ENCODE measurements at places on chromosomes 5 and 9.

GRCh38 chr5:579746-580366 is 32.3 kb upstream of the CEP72 start:
- no peak for DNase-seq

GRCh38 chr5:116521173-116521872 is 53.3 kb downstream of the SEMA6A start:
- no peak for DNase-seq

DNA sequence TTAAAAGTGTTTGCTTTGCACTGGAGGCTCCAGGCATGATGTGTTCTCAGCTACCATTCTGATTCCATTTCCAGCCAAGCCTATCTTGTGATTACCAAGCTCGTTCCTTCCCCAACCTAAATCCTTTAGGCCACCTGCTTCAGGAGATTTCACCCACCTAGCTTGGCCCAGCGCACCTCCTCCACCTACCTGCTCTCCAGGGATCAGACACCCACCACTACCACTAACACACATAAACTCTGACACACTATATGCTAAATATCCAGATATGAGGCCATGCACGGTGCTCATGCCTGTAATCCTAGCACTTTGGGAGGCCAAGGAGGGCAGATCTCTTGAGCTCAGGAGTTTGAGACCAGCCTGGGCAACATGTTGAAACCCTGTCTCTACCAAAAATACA is 2.4 kb downstream of the MYORG start:
- DNase-seq = no peak

- no peak for DNase-seq
These were observed 593.3 kb upstream of the DMAC1 start for GRCh38 chr9:8392866-8393265.

DNA sequence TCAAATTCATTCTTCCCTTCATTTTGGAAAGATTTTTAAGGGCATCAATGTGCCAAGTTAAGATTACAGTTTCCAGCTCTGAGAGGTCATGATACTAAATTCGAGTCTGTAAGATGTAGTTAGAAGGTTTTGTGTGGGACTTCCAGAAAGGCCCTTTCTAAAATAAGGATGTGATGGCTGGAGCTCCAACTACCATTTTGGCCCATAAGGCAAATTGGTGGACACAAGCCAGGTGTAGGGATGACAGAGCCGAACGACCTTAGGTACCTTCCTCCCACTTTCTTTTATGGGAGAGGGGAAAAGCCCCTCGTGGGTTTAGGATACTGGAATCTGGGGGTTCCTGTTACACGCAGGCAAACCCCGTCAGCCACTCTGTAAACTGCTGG is 54.3 kb upstream of the PTPDC1 start:
- no peak for DNase-seq

DNA sequence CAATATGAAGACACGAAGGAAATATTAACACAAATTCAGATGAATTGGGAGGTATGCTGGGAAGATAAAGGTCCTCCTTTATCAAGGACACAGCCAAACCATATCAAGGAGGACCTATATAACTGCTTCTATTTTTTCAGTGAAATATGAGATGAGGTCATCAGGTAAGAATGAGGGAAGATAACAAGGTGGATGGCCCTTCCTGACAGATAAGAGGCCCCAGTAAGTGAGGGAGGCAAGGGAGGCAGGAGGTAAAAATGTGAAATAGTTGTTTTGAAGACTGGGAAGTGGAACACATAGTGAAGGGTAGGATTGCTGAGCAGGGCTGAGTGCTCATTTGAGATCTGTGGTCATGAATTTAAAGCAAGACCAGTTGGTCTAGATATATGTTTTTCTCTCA is 60.0 kb upstream of the FOXE1 start:
- DNase-seq = no peak

GRCh38 chr5:40505031-40505430 is 174.7 kb upstream of the PTGER4 start:
- DNase-seq = no peak

DNA sequence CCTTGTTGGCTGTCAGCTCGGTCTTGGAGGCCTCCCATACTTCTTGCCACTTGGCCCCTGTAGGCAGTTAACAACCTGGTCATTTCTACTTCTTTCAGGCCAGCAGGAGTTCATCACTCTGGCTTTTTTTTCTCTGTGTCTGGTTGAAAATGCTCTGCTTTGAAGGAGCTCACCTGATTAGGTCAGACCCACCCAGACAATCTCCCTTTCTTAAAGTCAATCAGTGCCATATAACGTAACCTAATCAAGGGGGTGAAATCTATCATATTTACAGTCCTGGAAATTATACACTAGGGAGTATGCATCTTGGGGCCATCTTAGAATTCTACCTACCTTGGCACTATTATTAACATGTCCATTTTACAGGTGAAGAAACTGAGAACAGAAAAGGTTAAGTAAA is 155.4 kb downstream of the SREK1 start:
- no peak for DNase-seq

- no peak for DNase-seq
These were observed 267.5 kb downstream of the GABRB2 start for GRCh38 chr5:161278739-161279660.

DNA sequence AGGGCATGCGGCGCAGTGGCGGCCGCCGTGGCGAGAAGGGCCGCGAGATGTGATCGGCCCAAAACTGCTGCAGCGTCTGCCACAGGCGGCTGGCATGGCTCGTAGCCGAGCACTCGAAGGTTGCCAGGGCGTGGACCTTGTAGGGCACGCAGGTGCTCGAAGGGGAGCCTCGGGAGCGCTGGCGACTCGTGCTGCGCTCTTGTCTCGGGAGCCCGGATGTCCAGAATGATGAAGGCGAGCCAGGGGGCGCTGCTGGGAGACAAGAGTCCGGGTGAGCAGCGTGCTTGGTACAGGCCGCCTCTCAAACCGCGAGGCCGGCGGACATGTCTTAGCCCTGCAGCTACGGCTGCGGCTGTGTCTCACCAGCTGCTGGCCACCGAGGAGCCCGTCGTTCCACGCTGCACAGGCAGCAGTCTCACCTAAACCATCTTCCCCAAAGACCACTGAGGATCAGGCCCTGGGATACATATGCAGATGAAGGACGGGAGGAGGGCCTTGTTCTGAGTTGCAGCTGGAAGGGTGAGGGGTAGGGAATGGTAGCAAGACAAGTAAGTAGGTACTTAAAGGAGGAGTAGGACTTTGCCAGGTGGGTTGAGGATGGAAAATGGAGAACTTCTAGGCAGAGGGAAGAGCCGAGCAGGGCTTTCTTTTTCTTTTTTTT is 1.7 kb downstream of the CBY3 start:
- peak; percentile 50 for DNase-seq

DNA sequence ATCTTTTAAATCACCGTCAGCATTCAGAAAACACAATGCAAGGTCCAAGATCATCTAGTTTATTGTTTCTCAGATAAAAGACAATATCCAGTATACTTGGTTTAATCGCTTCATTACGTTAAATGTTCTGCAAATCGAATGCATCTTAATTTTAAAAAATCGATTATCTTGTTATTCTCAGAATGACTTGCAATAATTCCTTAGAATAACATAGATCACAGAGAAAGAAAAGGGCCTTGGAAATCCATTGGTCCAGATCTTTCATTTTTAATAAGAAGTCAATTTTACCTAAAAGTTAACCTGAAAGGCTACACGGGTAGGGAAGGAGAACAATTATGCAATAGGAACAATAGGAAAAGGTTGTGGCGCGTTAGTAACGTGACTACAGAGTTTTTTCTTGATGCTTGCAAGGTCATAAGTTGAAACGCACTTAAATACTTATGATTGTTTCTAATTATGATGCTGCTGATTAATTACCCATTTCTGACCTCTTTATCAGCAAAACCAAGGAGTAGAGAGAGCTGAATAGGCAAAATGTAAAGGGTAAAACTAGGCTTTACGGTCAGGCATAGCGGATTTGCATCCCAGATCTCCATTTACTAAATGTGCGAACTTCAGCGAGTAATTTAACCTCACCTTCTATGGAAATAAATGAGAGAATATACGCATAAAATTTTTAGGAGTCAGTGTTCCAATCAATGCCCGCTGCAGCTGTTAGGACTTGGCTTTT is 769 bp upstream of the LYRM7 start:
- no peak for DNase-seq

- DNase-seq = no peak
These were observed at the start of gene PTGER4 for GRCh38 chr5:40679913-40680681. PTGER4 (plus strand) TSS chr5:40679915; CDS start chr5:40680994, 1,079 bp downstream.

- no peak for DNase-seq
These were observed 92.5 kb downstream of the ELAVL2 start for GRCh38 chr9:23733495-23734078.

DNA sequence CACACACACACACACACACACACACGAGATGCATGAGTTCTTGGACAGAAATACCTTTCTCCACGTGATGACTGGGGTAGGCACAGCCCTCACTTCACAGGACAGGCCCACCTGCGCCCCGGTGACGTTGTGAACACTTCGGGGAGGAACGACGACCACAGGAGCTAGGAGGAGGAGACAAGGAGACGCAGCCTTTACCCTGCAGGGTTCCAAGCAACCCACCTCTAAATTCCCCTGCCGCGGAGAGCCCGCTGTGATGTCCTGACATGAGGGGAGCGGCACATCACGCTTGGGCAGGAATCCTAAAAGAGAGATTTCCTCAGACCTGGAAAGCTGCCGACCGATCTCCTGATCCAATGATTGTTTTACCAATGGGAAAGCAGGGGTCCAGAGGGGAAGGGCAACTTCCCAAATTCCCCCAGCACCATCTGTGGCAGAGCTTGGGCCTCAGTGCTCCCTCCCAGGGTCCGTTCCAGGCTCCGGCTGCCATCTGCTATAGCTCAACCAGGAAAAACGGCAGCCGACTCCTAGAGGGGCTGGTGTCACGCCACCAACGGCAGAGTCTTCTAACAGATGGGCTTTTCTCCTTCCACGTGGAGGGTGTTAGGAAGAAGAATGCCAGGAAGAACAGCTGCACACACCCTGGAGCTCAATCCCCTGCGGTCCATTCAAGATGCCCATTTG is 10.1 kb downstream of the IGFBPL1 start:
- no peak for DNase-seq

- DNase-seq = no peak
These were observed 45.2 kb downstream of the TLE4 start for GRCh38 chr9:79616971-79617370.

DNA sequence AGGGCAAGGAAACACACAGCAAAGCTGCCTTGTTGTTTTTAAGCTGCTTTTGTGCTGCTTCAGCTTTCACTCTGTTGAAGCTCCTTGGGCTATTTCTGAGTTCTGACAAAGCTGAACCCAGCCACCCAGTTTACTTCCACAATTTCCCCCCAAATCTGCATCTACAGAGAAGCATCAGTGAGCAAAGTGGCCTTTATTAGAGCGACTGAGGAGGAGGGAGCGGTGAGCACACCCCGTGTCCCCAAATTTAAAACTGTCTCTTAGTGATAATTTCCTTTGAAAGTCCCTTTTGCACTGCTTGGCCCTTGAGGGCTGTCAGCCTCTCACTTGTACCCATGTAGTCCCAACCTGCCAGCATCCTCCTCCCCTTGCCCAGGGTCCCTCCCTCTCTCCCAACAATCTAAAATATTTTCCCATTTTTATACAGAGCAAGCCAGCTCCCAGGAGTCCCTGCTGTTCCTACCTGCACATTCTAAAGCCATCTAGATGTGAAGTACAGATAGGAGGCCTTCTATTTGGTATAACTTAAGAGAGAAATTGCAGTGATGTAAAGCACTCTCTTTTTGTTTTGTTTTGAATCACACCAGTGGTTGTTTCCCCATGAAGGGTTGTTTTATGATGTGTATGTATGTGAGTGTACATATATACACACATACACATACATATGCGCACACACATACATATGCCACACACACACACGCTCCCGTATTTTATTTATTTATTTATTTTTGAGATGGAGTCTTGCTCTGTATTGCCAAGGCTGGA is 313.5 kb downstream of the TLE4 start:
- DNase-seq = no peak

DNA sequence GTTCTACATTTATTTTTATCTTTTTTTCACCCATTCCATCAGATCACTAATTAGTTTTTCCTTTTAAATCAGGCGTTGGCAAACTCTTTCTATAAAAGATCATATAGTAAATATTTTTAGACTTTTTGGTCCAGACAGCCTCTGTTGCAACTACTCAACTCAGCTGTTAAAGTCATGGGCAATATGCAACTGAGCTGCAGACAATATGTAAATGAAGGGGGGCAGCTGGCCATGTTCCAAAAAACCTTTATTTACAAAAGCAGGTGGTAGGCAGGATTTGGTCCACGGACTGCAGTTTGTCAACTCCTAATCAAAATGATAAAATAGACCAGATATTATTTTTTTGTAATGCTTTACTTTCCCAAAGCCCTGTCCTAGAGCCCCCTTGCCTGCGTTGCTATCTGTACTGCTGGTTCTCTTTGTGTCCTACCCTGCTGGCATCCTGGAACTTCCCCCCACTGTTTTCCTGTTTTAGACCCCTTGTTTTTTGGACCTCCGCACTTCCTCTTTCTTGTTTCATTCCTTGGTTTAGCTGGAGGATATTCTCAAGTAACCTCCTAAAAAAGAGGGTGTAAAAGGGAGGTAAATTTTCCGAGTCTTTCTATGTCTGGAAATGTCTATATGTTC is 24.7 kb upstream of the TNFSF8 start:
- DNase-seq = no peak

DNA sequence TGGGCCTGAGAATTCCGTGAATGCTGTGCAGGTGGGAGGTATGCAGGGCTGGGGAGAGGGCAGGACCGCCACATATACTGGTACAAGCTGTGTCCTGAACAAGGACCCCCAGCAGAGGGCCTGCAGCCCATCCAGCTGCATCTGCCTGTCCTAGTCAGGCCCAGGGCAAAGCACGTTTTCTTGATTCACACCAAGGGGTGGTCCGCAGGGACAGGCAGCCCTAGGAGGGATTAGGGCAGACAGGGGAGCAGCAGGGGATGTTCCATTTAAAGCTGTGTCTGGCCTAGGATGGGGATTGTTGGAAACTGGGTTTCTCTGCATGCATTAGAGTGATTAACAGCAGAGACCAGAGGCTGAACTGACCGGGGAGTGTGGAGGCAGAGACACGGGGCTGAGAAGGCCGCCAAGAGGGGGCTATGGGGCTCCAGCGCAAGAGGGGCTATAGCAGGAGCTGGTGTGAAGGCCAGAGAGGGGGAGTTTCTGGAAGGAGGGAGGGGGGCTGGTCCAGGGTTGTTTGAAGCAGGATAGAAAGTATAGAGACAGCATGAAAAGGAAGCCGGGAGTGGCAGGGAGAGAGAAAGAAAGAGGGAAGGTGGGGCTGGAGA is 2.7 kb downstream of the GRM6 start:
- no peak for DNase-seq

- no peak for DNase-seq
These were observed 32.6 kb downstream of the IPPK start for GRCh38 chr9:92637326-92637725.

- DNase-seq = no peak
These were observed 475.6 kb downstream of the MAN2A1 start for GRCh38 chr5:110165366-110165765.

- DNase-seq = no peak
These were observed 46.4 kb downstream of the SNCAIP start for GRCh38 chr5:122358372-122358979.

- no peak for DNase-seq
These were observed 231.0 kb downstream of the CDK5RAP2 start for GRCh38 chr9:120348951-120349429.

DNA sequence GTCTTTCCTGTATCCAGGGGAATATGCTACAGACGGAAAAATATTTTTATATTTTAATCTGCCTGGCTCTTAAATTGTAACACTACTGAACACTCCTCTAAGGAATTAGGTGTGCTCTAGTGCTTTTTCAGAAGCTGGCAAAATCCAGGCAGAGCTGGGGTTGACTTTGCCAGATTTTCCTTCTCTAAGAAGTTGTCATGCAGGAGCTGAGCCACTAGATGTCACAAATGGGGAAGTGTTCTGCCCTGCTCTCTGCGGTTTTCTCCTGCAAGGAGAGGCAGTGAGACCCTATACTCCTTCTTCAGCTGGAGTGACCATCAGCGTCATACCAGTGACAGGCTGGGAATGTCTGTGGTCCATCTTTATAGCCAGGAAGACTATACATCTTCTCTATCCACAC is 112.5 kb downstream of the HAPLN1 start:
- no peak for DNase-seq
